Caco-2 (cell line): ENCODE measurements at places on chromosomes 16 and 17. TPM values are rescaled to one million over a fixed set of nuclear protein-coding genes. Genes with fewer than 3 reads are reported as not detected.

DUS1L gene
- 129 TPM in 2 replicates for total RNA-seq

NR1D1 gene
- 8.9 and 11.3 TPM in 2 replicates for total RNA-seq

DGKE gene
- 15.5 and 17.6 TPM in 2 replicates for total RNA-seq

C16orf89 gene
- total RNA-seq = not detected in 2 replicates

PLCG2 gene
- total RNA-seq = 10.3 and 14.4 TPM in 2 replicates

GRCh38 chr16:77759821-77760220 is 28.5 kb upstream of the VAT1L start:
- no peak for DNase-seq

DNA sequence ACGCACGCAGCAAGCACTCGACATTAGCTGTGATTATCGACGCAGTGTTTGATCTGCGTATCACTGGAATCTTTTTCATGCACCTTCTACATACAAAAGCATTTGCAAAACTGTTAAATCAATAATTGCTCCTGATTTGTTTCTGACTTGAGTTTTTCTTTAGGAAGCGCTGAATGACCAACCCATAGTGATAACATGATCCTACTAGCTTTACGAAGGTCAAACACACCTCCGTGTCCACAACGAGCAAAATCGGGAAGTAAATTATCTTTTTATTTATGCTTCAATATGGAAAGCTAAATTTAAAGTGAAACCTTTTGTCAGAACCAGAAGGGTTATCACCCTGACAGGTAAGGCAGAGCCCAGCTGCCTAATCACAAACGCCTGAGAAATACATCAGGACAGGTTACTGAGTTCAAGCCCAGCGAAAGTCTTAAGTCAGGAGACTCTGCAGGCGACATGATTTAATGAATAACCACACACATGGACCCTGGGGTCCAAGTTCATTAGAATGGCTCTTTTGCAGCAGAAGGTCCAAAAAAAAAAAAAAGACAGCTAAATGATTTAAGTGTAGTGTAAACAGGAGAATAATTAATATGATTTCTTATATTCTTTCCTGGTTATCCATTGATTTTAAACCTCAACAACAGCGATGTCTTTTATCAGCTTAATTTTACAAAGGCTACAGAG is 104.2 kb downstream of the ADCY9 start:
- DNase-seq = no peak

GRCh38 chr17:77196251-77196650 is 55.5 kb downstream of the SEC14L1 start:
- no peak for DNase-seq

GRCh38 chr16:88888461-88889387 is 22.3 kb upstream of the PABPN1L start:
- no peak for DNase-seq

- DNase-seq = no peak
These were observed 103.3 kb upstream of the CIBAR2 start for GRCh38 chr16:85215478-85216118.

DNA sequence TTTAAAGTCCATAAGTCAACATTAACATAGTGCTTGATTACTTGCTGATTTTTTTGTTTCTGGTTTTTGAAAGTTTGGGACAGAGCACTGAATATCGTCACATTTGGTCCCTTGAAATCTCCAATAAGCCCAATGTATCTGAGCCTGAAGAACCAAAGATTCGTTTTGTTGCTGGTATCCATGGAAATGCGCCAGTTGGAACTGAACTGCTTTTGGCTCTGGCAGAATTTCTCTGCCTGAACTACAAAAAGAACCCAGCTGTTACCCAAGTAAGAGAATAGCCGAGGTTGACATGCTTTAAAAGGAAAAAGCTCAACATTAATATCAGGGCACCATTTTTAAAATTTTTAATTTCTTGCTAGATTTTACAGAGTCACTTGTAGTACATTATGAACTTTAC is 27.7 kb upstream of the GOSR1 start:
- no peak for DNase-seq

DNA sequence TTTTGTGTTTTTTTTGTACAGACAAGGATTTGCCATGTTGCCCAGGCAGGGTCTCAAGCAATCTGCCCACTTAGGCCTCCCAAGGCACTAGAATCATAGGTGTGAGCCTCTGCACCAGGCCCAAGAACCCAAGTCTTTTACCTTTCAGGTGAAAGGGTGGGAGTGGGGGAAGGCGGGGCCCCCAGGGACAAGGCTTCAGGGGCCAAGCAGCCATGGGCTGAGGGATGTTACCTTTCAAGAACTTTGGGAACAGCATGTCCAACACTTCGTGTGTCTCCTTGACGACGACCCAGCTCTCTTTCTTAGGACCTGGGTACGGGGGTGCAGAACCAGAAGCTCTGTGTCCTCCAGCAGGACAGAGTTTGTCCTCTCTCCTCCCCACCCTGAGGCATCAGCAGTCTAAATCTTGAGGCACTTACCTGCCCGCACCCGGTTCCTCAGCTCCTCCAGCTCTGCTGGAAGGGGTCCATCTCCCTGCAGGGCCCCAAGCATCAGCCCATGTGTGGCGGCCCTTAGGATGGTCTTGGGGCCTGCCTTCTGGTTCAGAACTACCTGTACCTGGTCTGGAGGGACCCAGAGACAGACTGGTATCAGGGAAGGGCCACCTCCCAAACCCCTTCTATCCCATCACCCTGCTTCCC is 9.0 kb downstream of the SLC5A2 start:
- no peak for DNase-seq

- DNase-seq = no peak
These were observed 43.4 kb downstream of the SLFN5 start for GRCh38 chr17:35286120-35286781.

DNA sequence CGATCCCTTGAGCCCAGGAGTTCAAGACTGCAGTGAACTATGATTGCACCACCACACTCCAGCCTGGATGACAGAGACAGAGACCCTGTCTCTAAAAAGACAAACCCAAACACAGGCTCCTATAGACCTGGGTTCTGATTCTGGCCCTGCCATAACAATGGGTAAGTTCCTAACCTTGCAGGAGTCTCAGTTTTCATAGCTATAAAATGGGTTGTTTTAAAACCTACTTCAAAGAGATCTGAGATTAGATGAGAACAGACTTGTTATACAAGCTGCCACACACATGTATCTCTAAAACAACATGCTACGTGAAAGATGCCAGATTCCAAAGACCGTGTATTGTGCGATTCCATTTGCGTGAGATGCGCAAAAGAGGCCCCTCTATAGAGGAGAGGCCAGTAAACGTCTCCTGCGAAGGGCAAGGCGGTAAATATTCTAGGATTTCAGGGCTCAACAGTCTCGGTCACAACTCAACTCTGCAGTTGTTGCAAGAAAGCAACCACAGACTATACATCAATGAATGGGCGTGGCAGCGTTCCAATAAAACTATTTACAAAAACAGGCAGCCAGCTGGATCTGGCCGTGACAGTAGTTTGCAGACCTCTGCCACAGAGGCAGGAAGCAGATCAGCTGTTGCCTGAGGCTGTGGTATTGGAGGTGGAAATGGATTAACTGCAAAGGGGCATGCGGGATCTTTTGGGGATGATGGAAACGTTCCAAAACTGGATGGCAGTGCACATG is 5.9 kb downstream of the CORO7 start:
- no peak for DNase-seq
